ENCODE measurements at places on chromosomes 6 and 20.

GRCh38 chr6:149750136-149750609 lies 632 bp downstream of the PCMT1 start:
- DNase-seq = peak; percentile 15

DNA sequence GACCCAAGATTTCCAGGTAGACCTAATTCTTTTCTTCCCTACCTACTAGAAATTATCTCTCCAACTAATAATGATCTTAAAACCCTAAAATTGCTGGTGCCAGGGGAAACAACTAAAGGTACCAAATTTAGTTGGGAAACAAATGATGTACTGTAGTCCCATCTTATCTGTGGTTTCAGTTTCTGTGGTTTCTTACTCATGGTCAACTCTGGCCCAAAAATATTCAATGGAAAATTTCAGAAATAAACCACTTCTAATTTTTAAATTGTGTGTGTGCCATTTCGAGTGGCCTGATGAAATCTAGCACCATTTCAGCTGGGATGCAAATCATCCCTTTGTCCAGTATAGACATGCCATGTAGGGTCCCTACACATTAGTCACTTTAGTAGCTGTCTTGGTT lies 475.2 kb upstream of the EPHA7 start:
- DNase-seq = no peak

- no peak for DNase-seq
Observed at GRCh38 chr20:654417-654750, 1.4 kb upstream of the SRXN1 start.

- DNase-seq = no peak
Observed at GRCh38 chr6:154815938-154816820, 83.0 kb downstream of the SCAF8 start.

GRCh38 chr6:56403745-56404144 lies 156.4 kb upstream of the COL21A1 start:
- DNase-seq = no peak

GRCh38 chr6:5785249-5785648 lies 221.5 kb downstream of the NRN1 start:
- DNase-seq = no peak

DNA sequence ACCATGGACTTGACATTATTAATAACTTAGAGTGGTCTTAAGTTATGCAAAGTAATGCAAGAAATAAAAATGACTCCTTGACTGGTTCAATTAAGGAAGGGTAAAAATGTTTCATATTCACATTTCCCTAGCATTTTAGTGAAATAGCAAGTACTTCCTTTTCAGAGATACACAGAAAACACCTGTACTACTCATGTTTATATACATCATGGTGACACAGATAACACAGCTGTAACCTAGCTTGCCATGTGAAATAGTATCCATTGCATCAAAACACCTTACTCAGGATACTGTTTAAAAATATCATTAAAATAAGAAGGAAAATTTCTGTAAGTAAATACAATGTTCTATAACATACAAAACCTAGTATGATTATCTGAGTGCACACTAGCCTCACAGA lies 102.4 kb downstream of the AHI1 start:
- DNase-seq = no peak

DNA sequence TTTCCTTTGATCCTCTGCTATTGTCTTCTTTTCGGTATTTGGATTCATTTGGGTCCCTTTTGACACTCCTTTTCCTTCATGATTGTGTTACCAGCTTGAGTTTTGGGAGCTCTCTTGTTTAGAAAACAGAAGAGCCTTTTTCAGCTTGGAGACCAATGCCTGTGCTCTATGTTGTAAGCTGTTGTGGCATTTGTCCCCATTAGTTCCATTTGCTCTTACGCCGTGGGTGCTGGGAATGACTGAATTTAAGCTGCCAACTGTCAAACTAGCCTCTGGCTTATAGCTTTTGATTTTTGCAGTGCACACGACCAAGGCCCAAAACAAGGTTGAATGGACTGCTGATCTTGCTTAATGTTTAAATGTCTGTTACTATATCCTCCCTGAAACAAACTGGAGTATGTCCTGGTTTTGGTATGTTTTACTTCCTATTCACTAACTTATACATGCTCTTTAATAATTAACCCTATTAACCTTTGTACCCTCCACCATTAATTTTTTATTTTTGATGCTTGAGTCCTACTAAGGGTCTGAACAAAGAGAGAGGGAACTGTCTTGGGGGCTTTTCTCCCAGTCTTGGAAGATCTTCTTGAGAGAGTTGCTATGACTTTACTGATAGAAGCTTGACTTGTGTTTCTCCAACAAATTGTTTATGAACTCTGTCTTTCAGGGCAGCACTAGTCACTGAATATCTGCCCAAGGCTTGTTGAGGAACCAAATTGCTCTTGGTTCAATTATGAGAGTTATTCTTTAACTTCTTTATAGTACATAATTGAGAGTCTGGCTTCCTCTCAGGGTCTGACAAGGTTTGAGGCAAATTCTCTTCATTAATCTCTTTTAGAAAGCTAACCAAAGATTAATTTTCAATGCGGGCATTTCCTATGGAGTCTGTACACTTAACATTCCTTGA lies 100.3 kb upstream of the SIRPG start:
- DNase-seq = no peak

DNA sequence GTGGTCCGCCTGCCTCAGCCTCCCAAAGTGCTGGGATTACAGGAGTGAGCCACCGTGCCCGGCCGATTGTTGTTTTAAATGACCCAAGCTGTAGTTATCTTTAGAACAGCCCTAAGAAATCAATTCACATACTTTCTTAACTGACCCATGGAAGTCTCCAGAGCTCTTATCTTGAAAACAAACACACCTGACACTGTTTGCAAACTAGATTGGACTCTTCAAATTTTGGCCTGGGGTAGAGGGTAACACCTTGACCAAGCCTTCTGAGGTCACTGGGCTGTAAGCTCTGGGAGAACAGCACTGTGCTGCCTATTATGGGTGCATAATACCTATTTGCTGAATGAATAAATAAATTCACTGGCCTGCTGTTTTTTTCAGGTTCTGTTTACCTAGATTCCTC lies 190.6 kb downstream of the AIG1 start:
- no peak for DNase-seq

DNA sequence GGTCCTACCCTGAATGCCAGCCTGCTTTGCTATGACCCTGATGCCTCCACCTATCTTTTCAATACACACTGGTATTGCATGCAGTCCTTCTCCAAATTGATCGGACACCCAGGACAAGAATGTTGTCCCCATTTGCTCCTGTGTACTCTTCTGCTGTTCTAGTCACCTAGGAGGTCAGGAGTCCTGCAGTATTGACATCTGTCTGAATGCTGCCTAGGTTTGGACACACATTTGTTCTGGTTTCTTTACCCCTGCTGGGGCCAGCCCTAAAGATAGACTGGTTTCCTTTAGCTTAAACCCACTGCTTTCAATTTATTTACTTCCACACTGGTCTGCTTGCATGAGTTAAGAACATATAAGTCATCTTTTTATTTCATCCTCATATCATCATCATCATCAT lies 167.0 kb upstream of the CCN2 start:
- no peak for DNase-seq

- DNase-seq = no peak
Observed at GRCh38 chr20:8360035-8360434, 228.0 kb downstream of the PLCB1 start.

GRCh38 chr20:47173596-47174216 lies 182.8 kb downstream of the ZMYND8 start:
- no peak for DNase-seq

DNA sequence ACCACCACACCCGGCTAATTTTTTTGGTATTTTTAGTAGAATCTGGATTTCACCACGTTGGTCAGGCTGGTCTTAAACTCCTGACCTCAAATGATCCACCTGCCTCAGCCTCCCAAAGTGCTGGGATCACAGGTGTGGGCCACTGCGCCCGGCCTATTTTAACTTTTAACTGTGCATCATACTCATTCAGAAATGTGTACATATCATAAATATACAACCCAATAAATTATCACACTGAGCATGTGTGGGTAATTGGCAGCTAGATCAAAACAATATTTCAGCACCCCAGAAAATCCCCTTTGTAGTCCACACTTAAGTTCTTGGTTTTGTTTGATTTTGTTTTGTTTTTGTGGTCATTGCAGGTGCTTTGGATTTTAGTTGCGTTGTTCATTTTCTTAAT lies 228.9 kb upstream of the ZNF217 start:
- no peak for DNase-seq

GRCh38 chr6:90729057-90729456 lies 142.2 kb upstream of the MAP3K7 start:
- no peak for DNase-seq

DNA sequence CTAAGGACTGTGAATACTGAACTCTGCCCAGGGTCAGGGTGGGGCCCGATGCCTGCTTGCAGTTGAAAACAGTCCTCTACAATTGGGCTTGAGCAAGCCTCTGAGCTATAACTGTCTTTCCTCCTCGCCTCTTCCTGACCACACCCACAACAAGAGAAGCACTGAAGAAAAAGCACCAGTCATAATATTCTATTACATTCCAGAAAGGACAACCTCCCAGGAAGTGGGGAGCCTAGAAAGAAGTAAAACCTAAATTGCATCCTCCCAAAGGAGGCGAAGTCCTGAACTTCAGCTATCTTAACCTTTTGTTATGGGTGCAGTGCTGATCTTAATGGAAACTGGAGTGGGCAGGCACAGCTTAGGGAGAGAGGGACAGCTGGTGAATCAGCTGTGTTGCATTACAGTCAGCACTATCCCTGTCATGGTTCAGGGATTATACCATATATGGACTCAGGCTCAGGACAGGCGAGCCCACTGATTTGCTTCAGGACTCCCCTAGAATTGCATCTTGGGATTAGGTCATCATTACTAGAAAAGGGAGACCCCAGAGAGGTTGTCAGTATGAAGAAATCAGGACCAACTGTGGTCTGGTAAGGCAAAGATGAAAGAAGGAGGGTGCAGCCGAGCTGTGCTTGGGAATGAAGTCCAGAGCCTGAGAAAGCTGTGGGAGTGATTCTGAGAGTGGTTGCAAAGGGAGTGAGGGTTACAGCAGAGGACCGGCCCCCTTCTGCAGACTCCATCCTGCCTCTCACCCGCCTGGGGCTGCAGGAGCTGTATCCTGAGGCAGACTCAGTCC lies 18.3 kb upstream of the TRAM2 start:
- DNase-seq = no peak

- DNase-seq = no peak
Observed at GRCh38 chr20:56566621-56567020, 33.6 kb downstream of the FAM209B start.

- no peak for DNase-seq
Observed at GRCh38 chr20:50335105-50335504, 144.5 kb downstream of the CEBPB start.

DNA sequence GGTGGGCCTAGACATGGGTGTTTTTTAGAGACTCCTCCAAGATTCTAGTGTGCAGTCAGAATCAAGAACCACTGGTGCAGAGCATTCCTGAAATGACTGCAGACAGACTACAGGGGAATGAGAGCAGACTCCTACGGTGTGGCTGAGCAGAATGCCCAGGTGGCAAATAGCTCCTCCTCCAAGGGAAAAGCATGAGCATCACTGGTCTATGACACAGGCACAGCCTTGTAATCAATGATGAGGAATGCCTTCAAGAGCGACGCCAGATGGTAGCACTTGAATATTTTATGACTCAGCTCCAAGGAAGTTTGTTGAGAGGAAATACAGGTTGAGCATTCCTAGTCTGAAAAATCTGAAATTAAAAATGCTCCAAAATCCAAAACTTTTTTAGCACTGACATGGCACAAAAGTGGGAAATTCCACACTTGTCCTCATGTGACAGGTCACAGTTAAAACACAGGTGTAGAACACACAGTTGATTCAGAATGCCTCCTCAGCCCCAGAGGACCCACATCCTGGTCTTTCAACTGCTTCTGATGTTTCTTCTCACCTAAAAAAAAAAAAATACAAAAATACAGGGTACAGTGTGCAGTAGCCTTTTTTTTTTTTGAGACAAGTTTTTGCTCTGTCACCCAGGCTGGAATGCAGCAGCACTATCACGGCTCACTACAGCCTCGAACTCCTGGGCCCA lies 10.6 kb upstream of the FAM8A1 start:
- DNase-seq = no peak

DNA sequence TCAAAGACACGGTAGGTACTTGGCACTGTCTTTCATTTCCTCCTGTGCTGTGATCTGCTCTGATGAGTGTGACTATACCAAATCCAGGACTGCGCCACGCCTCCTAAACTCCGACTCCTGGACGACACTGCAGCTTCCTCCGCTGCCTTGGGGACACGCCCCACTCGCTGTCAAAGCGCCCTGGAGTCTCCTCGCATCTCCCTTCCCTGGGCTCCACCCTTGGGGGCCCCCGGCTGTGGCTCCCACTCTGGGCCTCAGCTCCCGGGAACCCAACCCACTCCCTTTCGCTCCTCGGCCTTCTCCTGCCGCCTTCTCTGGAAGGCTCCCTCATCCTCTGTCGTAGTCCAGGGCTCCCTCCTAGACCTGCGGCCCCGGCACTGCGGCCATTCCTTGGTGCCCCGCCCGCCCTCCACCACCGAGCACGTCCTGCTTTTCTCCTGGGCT lies 61.2 kb downstream of the RSPH3 start:
- no peak for DNase-seq

GRCh38 chr6:105941621-105942412 lies 144.3 kb upstream of the PRDM1 start:
- no peak for DNase-seq

DNA sequence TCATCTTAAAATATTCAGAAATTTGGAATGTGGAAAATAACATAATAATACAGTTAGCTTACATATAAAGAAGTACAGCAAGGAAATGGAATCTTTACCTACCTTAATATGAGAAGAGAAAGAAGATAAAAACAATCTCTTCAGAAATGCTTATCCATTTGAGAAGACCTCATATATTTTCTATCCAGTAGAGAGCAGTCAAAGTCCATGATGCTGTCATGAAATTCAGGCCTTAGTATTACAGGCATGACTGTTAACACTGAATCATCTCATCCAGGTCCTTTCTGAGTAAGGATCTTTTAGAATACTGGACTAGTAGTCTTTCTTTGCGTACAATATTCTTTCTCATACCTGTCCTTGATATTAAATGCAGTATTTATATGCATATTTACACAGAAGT lies 713.4 kb downstream of the CD109 start:
- DNase-seq = no peak

DNA sequence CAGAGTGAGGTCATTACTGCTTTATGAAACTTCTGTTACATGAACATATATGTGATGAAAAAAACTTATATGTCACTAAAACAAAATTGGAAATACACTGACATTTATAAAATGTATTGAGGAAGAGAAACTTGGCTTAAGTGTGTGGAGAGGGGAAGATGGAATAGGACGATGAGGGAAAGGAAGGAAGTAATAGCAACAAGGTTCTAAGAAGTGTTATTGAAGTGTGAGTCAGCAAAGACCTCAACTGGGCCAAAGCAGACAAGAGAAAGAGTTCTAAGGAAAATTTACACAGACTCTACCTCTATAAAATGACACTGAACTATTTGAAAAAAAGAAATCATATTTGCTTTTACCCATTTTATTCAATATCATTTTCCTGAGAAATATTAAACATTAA lies 38.3 kb downstream of the SNX3 start:
- DNase-seq = no peak

GRCh38 chr6:142945049-142945445 lies at the start of gene HIVEP2:
Gene HIVEP2 (minus strand): TSS chr6:142945176. CDS start chr6:142774738, 170,438 bp downstream.
- DNase-seq = peak; percentile 74

GRCh38 chr6:34070315-34071135 lies 75.4 kb downstream of the GRM4 start:
- no peak for DNase-seq

Measured in stimulated activated CD8-positive, alpha-beta memory T cell treated with anti-CD3 and anti-CD28 coated beads, Interleukin-4, amount 100 ng/mL, for 1 hour (primary cell).